ENCODE measurements at places on chromosomes 6 and 20.

DNA sequence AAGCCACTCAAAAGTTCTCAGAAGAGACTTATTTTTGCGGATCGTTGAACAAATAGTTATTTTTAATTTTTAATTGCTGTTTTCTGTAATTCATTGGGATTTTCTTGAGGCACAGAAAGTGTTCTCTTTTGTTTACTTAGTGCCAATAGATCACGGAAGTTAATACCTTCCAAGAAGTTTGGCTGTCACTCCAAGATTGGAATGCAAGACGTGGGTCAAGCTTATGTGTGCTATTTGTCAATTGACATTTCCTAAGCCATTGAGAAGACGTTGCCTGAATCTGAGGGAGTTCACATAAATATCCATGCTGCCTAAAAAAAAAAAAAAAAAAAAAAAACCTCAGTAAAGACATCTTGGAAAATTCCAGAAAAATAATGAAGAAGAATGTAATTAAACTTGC lies 1071.4 kb upstream of the ADGRB3 start:
- DNase-seq = no peak

- no peak for DNase-seq
Measured at GRCh38 chr6:158782432-158783166, 36.6 kb downstream of the EZR start.

- no peak for DNase-seq
Measured at GRCh38 chr20:1326031-1326930, 2.7 kb downstream of the SDCBP2 start.

- no peak for DNase-seq
Measured at GRCh38 chr20:59920944-59921343, 12.5 kb downstream of the SYCP2 start.

Measured in thymus (tissue), 14 donors.